ENCODE measurements at places on chromosomes 11 and 22. TPM values are rescaled to one million over a fixed set of nuclear protein-coding genes. Genes with fewer than 3 reads are reported as not detected.

GRCh38 chr11:1297011-1297575, 12.3 kb downstream of the TOLLIP start:
- DNase-seq = peak; percentile 88

BARX2 gene
- total RNA-seq = not detected

- no peak for DNase-seq
Observed at GRCh38 chr11:94834911-94835593, 66.9 kb downstream of the AMOTL1 start.

DNA sequence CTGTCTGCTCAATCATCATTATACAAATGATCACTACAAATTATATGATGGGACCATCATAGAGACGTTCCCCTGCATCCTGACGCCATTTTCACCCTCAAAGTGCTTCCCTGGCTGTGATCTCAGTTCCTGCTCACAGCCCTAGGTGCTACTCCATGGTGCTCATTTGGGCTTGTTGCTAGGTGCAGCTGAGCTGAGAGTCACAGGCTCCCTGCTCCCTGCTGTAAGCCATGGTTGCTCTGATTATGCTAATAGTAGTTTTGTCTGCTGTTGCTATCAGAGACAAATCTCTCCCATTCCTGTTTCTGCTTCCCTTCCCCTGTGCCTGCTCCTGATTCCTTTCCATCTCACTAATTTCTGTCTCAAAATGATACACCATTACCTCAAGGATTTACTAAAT, 474.3 kb downstream of the METTL15 start:
- DNase-seq = no peak

- DNase-seq = no peak
Observed at GRCh38 chr22:30344447-30345200, 12.1 kb downstream of the SF3A1 start.

- DNase-seq = no peak
Observed at GRCh38 chr11:72591785-72592502, 82.3 kb downstream of the PDE2A start.

APOL6 gene
- total RNA-seq = 99.8 TPM

DNA sequence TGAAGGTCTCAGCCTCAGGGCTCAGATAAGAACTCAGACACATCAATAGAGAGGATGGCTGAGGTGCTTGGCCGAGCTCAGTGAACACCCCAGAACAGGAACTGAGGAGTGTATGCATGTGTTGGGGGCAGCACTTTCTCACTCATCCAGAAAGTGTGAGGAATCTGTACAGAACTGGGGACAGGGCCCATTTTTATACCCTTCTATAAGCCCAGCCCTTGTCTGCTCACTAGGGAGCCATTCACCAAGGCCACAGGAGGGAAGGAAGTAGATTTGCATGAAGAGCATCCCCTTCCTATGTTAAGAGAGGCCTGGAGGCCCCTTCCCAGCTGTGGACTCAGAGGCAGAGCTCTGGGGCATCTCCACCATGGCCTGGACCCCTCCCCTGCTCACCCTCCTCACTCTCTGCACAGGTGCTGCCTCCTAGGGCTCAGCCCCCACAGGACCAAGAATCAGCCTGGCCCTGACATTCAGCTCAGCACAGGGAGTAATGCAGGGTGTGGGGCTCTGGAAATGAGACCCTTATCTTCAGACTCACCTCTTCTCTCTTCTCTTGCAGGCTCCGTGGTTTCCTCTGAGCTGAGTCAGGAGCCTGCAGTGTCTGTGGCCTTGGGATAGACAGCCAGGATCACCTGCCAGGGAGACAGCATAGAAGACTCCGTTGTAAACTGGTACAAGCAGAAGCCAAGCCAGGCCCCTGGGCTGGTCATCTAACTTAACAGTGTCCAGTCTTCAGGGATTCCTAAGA, 39.9 kb upstream of the GGTLC2 start:
- DNase-seq = no peak

SLC17A6 gene
- not detected for total RNA-seq

- peak; percentile 93 for DNase-seq
Observed at GRCh38 chr11:64971421-64972233, at the start of gene MAJIN. Gene MAJIN (minus strand): TSS chr11:64972108. CDS start chr11:64959405, 12,703 bp downstream.

DNA sequence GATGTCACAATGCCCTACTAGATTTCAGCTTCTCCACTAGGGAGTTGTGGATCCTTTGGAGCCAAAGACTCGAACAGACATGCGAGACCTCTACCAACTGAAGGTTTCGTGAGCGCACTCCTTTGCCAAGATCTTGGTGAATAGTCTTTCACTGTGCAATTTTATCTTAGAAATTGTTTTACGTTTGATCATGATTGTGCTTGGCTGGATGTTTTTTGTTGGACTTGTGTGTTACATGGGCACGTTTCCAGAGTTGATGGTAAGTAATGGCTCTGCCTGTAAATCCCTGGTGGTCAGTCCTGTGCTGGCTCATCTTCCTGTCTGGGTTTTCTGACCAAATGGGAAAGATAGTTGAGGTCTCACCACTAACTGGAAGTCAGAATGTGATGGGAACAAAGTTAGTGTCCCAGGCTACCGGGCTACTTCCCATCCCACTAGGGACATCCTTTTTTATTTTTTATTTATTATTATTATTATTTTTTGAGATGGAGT, at the start of gene MISFA:
TSS of gene MISFA (plus strand) at position 51 of the 492 bp plus-strand sequence. CDS start at position 191, 140 bp downstream.
- no peak for DNase-seq

GRCh38 chr11:14254533-14255237, 104.3 kb downstream of the RRAS2 start:
- no peak for DNase-seq

DNA sequence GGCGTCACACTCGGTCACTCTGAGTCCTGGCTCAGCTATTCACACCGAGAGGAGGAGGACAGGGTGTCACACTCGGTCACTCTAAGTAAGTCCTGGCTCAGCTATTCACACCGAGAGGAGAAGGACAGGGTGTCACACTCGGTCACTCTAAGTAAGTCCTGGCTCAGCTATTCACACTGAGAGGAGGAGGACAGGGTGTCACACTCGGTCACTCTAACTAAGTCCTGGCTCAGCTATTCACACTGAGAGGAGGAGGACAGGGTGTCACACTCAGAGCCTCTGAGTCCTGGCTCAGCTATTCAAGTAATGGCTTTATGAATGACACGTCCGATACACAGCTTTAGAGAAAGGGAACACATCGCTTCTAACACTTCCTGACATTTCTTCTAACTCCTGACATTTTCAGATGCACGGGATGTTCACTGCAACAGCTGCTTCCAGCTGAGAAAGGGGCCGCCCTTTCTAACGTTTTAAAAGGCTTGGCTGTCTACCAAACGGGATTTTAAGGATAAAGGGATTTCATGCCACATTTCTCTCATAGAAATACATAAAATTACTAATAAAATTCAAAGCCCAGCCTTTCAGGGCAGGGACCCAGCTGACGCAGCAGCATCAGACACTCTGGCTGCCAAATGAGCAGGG, 28.1 kb downstream of the DRD4 start:
- DNase-seq = no peak

DNA sequence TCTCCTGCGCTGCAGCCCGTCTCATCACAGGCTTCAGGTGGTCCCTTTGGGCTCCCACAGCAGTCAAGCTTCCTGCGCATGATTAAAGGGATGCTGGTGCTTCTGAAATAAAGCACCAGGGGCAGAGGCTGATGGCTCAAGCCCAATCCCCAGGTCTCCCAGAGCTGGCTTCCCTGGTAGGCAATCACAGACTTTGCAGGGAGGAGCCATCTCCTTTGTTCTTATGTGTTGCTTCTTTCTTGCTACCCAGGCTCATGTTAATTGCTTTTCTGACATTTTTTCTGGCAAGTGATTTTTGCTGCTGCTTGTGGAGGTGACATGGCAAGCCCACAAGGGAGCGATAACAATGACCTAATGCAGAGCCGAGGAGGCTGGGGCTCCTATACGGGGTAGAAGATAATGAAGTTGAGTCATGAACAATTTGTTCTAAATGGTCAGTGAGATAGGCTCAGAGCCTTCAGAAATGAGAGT, 25.2 kb upstream of the PLET1 start:
- DNase-seq = no peak

- DNase-seq = no peak
Observed at GRCh38 chr11:9047964-9048523, 43.4 kb downstream of the SCUBE2 start.

DNA sequence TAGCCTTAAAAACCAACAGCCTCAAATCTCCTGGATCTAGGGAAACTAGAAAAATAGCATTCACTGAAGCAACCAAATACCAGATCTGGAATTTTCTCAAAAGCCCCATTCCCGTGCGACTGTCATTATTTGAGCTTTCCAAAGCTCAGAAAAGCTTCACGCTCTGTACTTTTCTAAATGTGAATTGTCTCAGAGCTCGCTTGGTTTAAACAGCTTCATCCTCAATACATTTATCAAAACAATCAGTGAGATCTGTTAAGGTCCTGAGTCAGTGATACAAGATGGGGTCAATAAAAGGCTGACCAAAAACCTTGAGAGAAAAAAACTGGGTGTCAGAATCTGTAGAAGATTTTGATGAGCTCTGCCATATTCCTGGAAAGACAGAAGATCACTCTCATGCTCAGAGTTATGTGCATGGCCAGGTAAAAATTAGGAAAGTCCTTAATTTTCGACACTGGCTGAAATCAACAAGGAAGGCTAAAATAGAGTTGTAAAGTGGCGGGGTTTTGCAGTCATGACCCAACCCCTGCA, 60.2 kb upstream of the VPREB1 start:
- no peak for DNase-seq

MS4A3 gene
- not detected for total RNA-seq

DNA sequence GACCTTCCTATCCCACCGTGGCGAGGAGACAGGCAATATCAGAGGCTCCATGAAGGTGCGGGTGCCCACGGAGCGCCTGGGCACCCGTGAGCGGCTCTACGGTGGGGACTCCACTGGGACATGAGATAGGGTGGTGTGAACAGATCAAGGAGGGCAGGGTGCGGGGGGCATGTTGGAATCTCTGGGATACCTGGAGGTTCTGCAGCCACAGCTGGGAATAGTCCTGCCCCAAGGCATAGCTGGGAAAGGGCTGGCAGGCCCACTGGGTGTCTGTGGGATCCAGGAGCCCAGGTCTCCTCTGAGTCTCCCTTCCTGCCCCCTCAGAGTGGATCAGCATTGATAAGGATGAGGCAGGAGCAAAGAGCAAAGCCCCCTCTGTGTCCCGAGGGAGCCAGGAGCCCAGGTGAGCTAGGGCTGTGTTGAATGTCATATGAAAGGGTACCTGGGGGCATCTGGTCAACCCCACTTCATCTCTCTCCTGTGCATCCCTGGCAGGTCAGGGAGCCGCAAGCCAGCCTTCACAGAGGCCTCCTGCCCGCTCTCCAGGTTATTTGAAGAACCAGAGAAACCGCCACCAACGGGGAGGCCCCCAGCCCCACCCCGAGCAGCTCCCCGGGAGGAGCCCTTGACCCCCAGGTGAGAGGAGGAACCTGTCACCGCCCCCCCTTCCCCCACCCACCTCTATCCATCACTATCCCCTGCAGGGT, 8.5 kb downstream of the PHOX2A start:
- DNase-seq = peak; percentile 69

SCO2 gene
- total RNA-seq = 9.6 TPM

DNA sequence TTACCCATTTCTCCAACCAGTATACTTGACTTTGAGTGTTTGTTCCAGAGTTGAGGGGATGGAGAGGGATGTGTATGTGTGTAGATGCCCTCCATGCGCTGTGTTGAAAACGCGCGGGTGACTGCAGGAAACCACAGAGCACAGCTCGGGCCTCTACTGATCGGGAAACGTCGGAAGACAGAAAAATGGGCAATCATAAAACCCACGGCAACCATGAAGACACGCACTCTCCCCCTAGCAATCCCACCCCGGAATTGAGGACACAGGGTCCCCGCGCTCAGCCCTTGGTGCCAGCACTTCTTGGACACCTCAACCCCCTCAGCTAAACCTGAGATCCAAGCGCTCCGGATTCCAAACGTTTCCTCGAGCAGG, 251 bp upstream of the UQCC3 start:
- no peak for DNase-seq

RFPL2 gene
- total RNA-seq = not detected

GRCh38 chr22:23250056-23250784, 69.9 kb downstream of the BCR start:
- no peak for DNase-seq

CCDC116 gene
- total RNA-seq = 0.39 TPM

DNA sequence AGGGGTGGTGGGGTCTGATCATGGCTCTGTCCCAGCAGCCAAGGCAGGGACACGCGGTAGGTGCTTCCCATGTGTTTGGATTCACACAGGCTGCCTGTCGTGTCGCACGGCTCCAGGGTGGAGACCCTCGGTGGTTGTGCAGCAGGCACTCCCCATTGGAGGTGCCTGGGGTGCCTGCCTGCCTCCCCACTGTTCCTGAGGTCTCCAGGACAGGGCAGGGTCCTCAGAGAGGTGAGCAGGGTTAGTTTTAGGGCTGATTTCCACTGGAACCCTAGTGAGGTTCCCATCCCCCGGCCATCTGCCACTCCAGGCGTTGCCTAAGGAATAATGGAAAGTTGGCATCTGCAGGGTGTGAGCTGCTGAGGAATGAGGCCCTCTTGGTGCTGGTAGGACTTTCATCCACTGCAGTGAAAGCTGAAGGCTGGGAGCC, 32.3 kb downstream of the OSBPL5 start:
- peak; percentile 79 for DNase-seq

DNA sequence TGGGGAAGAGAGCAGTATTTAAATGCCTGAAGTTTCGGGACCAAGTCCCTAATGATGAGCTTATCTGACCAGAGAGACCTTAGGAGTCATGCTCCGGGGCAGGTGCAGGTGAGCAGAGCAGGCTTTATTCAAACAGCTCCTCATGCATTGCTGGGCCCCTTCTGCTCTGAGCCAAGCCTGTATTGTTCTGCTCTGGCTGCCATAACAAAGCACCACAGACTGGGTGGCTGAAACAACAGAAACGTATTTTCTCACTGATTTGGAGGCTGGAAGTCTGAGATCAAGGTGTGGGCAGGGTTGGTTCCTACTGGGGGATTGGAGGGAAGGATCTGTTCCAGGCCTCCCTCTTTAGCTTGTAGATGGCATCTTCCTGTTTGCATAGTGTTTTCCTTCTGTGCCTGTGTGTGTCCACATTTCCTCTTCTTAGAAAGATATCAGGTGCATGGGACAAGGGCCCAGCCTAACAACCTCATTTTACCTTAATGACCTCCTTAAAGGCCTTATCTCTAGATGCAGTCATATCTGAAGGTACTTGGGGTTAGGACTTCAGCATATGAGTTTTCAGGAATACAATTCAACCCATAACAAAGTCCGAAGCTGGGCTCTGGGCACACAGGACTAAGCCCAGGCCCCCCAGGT, 97.1 kb upstream of the PARVA start:
- no peak for DNase-seq

OR5D18 gene
- total RNA-seq = not detected

Data from mesenteric fat pad (tissue), 1 donor.